Right hindlimb (tissue), 1 donor: ENCODE measurements at places on chromosomes 16 and 17.
A peak's percentile ranks its signal among the peaks of the same experiment; 100 is the strongest.

DNA sequence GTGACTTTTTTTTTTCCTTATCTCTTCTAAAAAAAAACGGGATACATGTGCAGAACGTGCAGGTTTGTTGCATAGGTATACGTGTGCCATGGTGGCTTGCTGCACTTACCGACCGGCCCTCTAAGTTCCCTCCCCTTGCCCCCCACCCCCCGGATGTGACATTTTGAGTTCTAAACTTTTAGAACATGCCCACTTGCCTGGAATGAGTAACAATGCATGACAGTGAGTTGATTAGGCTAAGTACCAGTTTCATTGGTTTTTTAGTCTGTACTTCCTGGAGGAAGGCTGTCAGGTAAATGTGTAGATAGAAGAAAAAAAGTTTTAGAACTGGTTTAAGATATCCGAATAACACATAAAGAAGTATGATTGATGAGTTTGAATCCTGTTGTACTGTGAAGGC lies 4.0 kb downstream of the BPTF start:
- DNase-seq = no peak

- DNase-seq = no peak
Measured at GRCh38 chr17:55859301-55859795, 108.5 kb downstream of the PCTP start.

DNA sequence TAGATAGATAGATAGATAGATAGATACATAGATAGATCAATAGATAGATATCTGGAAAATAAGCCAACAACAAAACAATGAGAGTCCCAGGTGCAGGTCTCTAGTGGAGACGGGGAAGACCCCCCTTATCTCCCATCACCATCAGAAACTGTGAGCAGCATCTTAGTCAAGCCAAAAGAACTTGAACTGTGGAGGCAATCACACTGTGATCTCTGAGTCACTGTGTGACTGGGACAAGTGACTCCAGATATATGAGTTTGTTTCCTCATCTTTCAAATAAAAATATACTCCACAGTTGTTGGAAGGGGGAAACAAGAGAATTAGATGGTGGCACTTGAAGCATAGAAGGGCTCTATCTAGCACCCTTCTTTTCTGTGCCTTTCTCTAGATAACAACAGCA lies 42.1 kb downstream of the NOG start:
- DNase-seq = no peak

- DNase-seq = no peak
Measured at GRCh38 chr17:12567077-12568053, 98.3 kb upstream of the MYOCD start.

DNA sequence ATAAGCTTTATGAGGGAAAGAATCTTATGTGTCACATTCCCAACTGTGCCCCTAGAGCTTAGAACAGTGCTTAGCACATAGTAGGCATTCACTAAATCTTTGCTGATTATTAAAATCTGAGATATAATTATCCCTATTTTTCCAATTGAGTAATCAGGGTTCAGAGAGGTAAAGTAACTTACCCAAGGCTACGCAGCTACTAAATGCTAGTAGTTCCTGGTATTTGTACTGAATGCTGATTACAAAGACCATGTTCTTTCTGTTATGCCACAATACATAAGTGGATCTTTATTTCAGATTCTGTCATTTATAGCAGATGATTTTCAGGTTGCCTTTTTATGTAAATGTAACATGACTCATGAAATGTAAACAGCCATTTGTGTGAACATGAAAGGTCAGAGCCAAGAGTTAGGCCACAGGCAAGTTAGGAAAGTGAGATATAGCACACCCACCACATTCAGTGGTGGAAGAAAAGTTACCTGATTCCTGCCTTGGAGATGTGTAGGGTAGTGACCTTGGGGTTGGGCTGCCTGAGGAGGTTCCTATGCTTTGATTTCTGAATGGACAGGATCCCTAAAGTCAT lies 77.2 kb downstream of the FTO start:
- DNase-seq = no peak

GRCh38 chr17:82388922-82389283 lies 17.3 kb downstream of the UTS2R start:
- DNase-seq = no peak

- DNase-seq = no peak
Measured at GRCh38 chr17:28521311-28522085, 15.3 kb downstream of the FOXN1 start.

- DNase-seq = no peak
Measured at GRCh38 chr16:69378760-69379159, 7.0 kb downstream of the TERF2 start.

DNA sequence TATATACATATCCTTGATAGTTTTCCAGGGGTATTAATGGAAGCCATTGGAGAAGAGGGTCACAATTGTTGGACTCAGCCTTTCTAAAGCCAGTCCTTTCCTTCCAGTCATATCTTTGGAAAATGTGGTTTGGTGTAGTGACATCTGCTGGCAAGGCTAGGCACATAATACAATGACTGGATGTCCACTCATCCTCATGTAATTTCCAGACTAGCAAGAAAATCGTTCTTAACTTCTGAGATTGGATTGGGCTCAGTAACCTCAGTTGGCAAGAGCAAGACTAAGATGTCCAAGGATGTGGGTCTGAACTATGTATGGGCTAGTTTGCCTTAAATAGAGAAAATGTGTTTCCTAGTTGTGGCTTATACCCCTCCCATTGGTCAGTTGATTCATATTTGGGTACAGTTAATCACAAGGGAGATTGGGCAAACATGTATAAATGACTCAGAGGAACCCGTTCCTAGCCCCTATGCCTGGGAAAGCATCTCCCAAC lies 8.7 kb upstream of the KAT7 start:
- DNase-seq = peak; percentile 50

- no peak for DNase-seq
Measured at GRCh38 chr16:66925322-66925840, at the start of gene RRAD. Gene RRAD, minus strand, starts transcription at chr16:66925535. Its CDS starts 356 bp downstream, at chr16:66925179.

DNA sequence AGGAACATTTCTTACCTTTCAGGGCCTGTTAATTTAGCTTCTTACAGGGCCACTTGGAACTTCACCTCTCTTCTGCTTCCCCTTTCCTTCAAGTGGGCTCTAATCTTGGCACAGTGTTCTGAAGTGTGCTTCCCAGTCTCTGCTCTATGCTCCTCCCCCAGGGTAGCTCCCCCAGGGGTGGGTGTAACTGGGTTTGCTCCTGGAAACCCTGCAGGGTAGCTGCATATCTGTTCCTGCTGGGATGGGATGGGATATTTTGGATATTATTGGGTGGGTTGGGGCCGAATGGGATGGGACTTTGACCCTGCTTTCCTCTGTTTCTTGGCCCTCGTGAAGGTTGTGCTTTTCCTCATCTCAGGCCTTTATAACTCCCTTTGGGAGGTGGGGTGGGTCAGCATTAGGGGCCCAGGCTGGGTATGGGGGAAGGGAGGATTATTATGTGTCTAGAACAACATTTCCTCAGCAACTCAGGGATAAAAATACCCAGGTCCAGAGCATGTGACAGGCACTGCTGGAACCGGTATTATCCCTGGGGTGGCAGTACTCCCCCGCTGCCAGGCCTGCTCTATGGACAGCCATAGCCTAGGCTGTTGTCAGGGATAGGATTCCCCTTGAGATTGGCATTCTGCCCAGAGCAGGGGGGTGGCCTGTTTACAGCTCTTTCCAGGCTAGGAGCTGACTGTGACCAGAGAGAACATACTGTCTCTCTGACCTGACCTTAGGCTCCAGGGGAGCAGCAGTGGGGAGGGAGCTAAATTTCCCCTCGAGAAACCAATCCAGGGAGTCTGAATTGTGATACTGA lies 5.0 kb downstream of the NFE2L1 start:
- peak; percentile 79 for DNase-seq

DNA sequence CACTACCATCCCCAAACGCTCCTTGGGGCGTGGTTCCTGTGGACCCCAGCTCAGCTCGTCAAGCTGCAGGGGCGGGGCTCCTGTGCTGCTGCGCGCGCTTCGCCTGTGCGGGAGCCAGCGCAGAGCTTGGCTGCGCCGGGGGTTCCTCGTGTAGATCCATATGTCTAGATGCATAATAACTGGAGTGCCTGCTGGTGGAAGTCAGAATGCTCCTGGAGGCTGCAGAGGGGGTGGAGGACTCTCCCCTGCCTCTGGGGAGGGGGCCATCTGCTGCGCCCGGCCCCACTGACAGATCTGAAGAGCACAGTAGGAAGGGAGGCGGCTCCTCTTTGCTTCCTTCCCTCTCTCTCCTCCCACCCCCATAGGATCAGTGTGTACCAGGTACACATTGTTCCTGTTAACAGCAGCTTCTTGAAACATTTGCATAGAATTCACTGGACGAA lies 4.6 kb downstream of the RASD1 start:
- no peak for DNase-seq

DNA sequence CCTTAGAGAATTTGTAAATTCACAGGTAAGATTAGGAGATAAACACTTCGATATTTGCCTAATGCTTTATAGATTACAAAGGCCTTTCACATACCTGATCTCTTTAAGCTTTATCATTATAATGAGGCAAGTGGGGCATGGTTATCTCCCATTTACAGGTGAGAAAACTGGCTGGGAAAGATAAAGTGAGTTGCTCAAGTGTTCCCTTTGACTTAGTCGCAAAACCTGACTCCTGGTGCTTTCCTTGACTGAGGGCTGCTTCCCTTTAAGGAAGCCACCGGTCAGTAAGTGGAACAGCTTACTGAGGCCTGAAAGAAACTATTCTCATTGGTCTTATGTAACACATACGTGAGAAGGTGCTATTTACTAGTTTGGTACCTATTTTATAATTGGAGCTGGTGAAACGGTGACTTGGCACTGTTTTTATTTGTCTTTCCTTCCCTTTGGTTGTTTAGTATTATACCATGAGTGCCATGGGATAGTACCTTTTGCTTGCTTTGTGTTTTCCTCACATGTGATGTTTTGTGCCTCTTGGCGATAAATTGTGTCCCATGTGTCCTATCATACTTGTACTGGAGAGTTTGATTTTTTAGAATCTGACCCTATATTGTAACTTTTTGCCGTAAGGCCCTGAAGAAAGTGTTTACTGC lies 57.2 kb downstream of the NUP88 start:
- DNase-seq = no peak

DNA sequence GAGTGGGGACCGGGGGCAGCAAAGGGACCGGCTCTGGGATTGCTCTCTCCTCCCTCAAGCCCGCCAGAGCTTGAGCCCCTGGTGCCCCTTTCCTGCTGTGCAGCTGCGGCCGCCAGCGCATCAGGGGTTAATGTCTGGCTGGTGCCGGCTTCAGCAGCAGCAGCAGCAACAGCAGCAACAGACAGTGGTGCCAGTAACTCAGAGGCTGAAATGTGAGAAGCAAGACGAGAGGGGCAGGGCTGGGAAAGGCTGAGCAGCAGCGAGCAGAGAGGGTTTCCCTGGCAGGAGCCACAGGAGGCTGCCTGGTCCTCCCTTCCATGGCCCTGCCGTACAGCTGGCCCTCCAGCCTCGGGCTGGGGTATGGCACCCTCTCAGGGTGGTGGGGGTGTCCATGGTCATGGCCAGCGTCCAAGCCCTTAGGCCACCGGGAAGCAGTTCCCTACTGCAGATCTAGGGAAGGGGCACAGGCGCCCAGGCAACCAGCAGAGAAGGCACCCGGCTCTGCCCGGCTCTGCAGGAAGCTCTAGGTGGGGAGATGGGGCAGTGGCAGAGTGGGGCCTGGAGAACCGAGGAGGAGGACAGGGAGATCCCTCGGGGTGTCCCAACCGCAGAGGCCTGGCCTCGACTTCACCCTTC lies 21.1 kb upstream of the TFAP4 start:
- peak; percentile 91 for DNase-seq

DNA sequence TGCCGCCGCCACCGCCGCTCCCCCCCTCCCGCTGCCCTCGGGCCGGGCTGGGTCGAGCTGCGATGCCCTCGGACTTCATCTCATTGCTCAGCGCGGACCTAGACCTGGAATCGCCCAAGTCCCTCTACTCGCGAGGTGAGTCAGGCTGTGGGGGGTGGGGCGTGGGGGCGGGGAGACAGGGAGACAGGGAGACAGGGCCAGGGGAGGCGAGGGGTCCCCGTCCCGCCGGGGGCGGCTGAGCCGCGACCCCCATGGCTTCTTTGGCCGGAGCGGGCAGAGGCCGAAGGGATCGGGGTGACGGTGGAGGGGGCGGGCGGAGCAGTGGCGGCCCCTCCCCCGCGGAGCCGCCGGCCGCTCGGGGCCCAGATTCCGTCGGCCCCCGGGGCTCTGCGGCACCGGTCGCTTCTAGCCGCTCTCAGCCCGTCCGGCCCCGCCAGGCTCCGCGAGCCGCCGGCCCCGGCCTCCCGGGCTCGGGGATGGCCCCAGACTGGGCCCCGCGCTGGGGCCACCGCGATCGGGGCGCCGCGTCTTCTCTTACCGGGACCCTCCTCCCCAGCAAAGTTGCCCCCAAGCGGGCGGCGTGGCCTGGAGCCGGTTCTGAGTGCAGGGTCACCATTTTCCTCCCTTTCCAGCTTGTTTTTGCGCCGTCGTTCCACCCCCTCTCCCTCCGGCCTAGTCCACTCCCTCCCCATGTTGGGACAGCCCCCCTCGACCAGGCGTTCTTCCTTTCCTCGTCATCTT lies 644 bp downstream of the NFAT5 start:
- DNase-seq = peak; percentile 80

DNA sequence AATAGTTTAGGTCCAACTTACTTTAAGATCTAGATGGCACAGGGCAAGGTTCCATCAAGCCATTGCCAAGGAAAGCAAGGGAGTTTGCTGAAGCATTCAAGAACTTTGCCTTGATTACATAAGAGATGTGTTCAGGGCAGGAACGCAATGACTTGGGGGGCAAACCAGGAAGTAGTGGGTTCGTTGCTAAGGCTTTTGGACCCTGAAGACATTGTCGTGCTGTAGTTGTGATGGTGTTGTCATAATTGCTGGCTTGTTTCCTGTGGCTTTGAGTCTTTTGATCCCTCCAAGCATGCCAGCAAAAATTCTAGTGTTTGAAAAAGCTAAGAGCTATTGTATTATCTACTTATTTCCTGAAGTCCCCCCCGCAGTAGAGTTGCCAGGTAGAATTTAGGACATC lies 70.7 kb upstream of the HNF1B start:
- no peak for DNase-seq

DNA sequence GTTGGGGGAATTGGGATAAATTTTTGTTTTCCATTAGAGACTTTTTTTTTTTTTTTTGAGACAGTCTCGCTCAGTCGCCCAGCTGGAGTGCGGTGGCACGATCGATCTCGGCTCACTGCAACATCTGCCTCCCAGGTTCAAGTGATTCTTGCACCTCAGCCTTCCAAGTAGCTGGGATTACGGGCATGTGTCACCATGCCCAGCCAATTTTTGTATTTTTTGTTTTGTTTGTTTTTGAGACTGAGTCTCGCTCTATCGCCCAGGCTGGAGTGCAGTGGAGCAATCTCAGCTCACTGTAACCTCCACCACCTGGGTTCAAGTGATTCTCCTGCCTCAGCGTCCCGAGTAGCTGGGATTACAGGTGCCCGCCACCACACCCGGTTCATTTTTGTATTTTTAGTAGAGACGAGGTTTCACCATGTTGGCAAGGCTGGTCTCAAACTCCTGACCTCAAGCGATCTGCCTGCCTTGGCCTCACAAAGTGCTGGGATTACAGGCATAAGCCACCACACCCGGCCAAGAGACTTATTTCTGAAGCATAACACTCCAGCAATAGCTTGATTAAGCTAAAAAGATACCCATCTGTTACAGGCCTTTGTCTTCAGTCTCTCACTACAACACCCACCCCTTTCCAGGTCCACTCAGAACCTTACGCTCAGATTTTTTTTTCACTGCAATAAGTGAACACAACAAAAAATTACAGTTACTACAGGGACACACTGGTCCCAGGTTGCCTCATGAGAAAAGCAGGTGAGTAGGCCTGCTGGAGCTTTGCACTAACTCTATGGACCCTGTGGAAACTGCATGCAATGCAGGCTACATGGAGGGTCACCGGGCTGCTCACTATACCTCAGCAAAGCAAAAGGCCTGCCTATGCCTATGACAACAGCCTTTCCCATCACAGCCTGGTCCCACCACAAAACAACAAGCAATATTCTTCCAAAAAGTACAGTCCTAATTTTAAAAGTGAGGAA lies 34.6 kb downstream of the KANSL1 start:
- DNase-seq = no peak
